ENCODE measurements at places on chromosomes 5 and 9.

- H3K27me3 ChIP-seq, result no peaks in the 10 kb centered on the region
- H3K27ac ChIP-seq, result no peak overlapping the region
- H3K36me3 ChIP-seq, result no peaks in the 10 kb centered on the region
Observed at GRCh38 chr5:37071487-37071886, 177.7 kb downstream of the CPLANE1 start.

- peak overlapping the region; percentile 95 for H3K27ac ChIP-seq
- peaks cover 13% of the 10 kb centered on the region for H3K36me3 ChIP-seq
- DNase-seq, result peak; percentile 73
- H3K27me3 ChIP-seq, result no peaks in the 10 kb centered on the region
Observed at GRCh38 chr5:151213803-151214613, 9.9 kb downstream of the CCDC69 start.

GRCh38 chr5:135426102-135427082 lies 20.8 kb downstream of the DCANP1 start:
- DNase-seq, result peak; percentile 13
- H3K36me3 ChIP-seq, result peaks cover 4% of the 10 kb centered on the region
- peaks cover 27% of the 10 kb centered on the region for H3K27me3 ChIP-seq
- no peak overlapping the region for H3K27ac ChIP-seq
- H3K4me1 ChIP-seq, result no peaks in the 10 kb centered on the region

DNA sequence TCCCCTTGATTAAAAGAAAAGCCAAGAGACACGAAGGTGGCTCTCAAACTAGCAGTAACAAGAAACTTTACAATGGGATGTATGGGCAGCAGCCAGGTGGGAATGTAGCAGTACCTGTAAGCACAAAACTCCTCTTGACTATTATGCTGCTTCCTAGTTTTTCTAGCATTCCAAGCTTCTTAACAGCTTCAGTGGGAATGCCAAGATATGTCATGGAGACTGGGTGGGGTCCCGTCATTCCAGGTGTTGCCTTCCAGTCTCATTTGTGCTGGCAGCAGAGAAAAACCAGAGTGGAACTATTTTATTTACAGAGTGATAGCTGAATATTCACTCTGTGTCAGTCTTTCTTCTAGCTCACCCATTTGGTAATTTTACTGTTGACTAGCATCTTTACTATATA lies 236.6 kb downstream of the ARL15 start:
- H3K36me3 ChIP-seq, result peaks cover 3% of the 10 kb centered on the region
- H3K4me1 ChIP-seq, result no peaks in the 10 kb centered on the region
- no peak overlapping the region for H3K4me3 ChIP-seq
- H3K27ac ChIP-seq, result no peak overlapping the region

DNA sequence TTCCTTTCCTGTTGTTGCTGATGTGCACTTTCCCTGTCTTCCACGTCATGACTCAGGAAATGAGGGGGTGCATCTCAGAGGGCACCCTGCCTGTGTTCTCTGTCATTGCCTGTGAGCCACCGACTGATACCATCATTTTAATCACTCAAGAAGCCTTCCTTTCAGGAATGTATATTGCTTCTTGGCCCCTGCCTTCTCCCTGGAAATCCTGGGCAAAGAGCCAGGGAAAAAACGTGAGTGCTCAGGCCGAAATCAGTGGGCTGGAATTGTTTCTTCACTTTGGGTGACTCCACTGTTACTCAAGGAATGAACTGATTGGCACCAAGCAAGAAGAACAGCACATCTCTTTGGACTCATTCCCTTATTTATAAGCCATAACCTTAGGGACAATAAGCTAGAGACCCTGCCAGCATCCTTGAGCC lies 126.1 kb downstream of the SNX18 start:
- no peaks in the 10 kb centered on the region for H3K27me3 ChIP-seq
- H3K4me3 ChIP-seq, result no peak overlapping the region
- no peak for DNase-seq
- peaks cover 5% of the 10 kb centered on the region for H3K36me3 ChIP-seq
- peaks cover 38% of the 10 kb centered on the region for H3K4me1 ChIP-seq
- no peak overlapping the region for H3K27ac ChIP-seq

DNA sequence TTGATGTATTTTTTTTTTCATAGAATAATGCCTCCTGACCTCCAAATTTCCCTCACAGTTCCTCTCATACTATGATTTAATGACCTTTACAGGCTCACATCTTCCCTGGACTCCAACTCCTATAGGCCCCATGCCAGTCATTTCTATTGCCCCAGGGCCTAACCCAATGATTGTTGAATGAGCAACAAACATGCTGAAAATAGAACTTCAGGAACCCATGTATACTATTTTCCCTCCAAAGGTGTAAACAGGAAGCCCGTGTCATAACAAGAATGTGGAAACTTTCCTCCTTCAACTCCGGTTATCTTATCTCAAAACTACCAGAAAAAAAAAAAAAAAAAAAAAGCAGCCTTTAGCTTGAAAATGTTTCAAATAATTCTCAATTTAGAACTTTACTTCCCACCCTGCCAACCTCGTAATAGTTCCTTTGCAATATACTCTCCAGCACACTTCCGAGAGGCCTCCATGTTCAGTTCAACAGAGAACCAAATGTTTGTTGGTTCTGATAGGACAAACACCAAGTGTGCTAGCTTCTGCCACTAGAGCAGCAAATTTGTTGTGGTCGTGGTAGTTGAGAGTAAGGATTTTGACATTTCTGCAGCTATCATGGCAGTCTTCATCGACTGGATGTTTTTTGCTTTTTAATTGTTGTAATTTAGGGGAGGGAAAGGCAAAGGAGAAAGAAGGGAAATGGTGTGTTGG lies 25.8 kb downstream of the TRPM6 start:
- no peaks in the 10 kb centered on the region for H3K36me3 ChIP-seq
- DNase-seq, result no peak
- H3K27me3 ChIP-seq, result no peaks in the 10 kb centered on the region
- no peak overlapping the region for H3K4me3 ChIP-seq
- H3K27ac ChIP-seq, result no peak overlapping the region
- peaks cover 5% of the 10 kb centered on the region for H3K4me1 ChIP-seq

- no peak for DNase-seq
- no peak overlapping the region for H3K27ac ChIP-seq
- no peak overlapping the region for H3K4me3 ChIP-seq
- no peaks in the 10 kb centered on the region for H3K4me1 ChIP-seq
- no peaks in the 10 kb centered on the region for H3K36me3 ChIP-seq
- no peaks in the 10 kb centered on the region for H3K27me3 ChIP-seq
Observed at GRCh38 chr9:11149065-11149464, 536.3 kb upstream of the PTPRD start.

DNA sequence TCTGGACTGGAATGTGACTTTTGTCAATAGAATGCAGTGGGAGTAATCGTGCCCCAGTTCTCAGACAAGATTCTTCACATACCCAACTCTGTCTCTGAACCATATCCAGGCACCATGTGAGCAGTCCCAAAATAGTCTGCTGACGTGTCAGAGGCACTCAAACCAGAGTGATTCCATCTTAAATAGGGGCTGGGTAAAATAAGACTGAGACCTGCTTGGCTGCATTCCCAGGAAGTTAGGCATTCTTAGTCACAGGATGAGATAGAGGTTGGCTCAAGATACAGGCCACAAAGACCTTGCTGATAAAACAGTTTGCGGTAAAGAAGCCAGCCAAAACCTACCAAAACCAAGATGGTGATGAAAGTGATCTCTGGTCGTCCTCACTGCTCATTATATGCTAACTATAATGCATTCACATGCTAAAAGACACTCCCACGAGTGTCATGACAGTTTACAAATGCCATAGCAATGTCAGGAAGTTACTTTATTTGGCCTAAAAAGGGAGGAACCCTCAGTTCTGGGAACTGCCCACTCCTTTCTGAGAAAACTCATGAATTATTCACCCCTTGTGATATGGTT lies 16.9 kb upstream of the PLCXD3 start:
- no peak for DNase-seq
- no peak overlapping the region for H3K27ac ChIP-seq
- no peak overlapping the region for H3K4me3 ChIP-seq
- H3K4me1 ChIP-seq, result no peaks in the 10 kb centered on the region
- no peaks in the 10 kb centered on the region for H3K36me3 ChIP-seq

- no peak for DNase-seq
- H3K4me3 ChIP-seq, result no peak overlapping the region
- peaks cover 18% of the 10 kb centered on the region for H3K27me3 ChIP-seq
- H3K27ac ChIP-seq, result no peak overlapping the region
- H3K36me3 ChIP-seq, result no peaks in the 10 kb centered on the region
Observed at GRCh38 chr9:126615245-126615790, 1.6 kb downstream of the LMX1B start.

DNA sequence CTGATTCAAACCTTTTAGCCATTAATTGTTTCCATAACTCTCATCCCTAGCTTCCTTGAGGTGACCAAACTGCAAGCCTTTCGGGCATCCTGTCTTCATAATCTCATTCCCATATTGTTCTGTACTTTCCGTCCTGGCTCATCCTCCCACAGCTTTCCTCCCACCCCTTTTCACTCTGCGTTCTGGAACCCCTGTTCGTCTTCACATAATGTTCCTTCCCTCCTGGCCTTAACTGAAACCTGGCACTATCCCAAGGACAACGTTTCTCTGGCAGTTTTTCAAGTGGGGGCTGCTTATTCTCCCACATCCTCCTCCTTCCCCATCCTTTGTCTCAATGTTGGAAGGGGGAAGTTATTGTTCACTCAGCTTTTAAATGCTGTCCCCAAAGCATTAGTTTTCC lies 1.5 kb downstream of the ZNF189 start:
- DNase-seq, result no peak
- H3K4me3 ChIP-seq, result peak overlapping the region; percentile 68
- peak overlapping the region; percentile 32 for H3K27ac ChIP-seq
- no peaks in the 10 kb centered on the region for H3K27me3 ChIP-seq

- peak; percentile 4 for DNase-seq
- no peaks in the 10 kb centered on the region for H3K36me3 ChIP-seq
- peak overlapping the region; percentile 96 for H3K4me3 ChIP-seq
- H3K4me1 ChIP-seq, result peaks cover 14% of the 10 kb centered on the region
Observed at GRCh38 chr5:80406980-80407734, 707 bp upstream of the ZFYVE16 start.

DNA sequence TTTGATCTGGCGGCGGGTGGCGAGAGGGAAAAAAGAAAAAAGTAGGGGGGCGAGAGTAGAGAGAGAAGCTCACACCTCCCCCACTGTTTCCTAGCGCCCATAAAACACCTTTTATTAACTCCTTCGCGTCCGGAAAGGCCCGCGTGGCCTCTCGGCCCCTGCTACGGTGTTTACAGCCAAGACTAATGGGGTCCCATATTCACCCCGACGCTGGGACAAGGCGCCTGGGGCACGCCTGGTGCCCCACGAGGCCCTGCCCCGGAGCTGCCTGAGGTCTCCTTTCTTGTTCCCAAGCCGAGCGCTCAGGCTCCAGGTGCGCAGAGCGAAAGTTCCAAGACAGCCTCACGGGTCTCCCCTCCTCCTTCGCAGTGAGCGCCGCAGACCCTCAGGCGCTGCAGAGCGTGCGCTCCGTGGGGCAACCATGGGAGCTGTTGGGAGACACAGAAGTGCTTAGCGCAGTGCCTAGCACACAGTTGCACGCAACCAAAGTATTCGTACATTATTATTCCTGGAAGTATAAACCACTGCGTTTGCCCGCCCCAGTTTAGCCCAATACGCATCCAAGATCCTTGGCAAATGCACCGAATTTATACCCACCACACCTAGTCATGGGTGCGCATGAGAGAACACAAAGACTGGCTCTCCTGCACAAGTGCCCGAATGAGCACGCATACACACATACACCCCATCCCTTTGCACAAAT lies 4.3 kb downstream of the HAND1 start:
- no peak overlapping the region for H3K4me3 ChIP-seq
- H3K36me3 ChIP-seq, result peaks cover 2% of the 10 kb centered on the region
- peak; percentile 23 for DNase-seq

GRCh38 chr9:93231716-93232115 lies 47.8 kb downstream of the WNK2 start:
- H3K36me3 ChIP-seq, result no peaks in the 10 kb centered on the region
- DNase-seq, result no peak
- no peak overlapping the region for H3K27ac ChIP-seq
- peaks cover 9% of the 10 kb centered on the region for H3K27me3 ChIP-seq
- peaks cover 3% of the 10 kb centered on the region for H3K4me1 ChIP-seq
- H3K4me3 ChIP-seq, result no peak overlapping the region

GRCh38 chr5:161219816-161220215 lies 326.7 kb downstream of the GABRB2 start:
- no peaks in the 10 kb centered on the region for H3K27me3 ChIP-seq
- DNase-seq, result no peak
- no peak overlapping the region for H3K4me3 ChIP-seq
- H3K4me1 ChIP-seq, result no peaks in the 10 kb centered on the region
- H3K36me3 ChIP-seq, result no peaks in the 10 kb centered on the region
- no peak overlapping the region for H3K27ac ChIP-seq

- H3K4me3 ChIP-seq, result no peak overlapping the region
- H3K27ac ChIP-seq, result no peak overlapping the region
- H3K27me3 ChIP-seq, result peaks cover 22% of the 10 kb centered on the region
- H3K4me1 ChIP-seq, result no peaks in the 10 kb centered on the region
Observed at GRCh38 chr9:137972355-137972987, 94.9 kb downstream of the CACNA1B start.

DNA sequence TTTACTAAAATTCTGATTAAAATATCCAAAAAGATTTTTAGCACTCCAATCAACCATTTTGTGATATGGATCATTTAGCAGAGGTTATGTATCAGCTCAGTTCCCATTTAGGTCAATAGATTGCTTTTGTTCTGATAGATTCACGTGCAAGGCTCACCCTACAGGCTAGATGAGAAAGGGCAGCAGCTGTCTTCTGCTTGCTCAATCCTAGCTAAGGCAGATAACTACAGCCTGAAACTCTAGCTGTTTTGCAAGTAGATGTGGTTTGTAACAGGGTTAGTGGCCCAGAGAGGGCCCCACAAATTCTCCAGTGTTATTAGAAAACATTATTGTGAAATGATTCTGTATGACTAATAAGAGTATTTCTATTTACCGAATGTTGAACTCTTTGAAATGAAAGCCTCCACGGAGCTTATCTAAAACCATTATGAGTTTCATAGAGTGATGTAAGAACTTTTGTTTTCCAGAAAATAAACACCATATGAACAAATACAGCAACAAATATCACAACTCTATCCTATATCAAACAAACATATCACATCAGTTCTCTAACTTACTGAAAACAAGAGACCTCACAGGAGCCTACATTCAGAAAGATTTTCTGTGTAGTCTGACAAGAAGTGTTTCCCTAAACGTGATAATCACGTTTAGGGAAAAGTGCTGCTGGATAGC lies 841.9 kb upstream of the ACO1 start:
- no peaks in the 10 kb centered on the region for H3K27me3 ChIP-seq
- no peak overlapping the region for H3K4me3 ChIP-seq
- peaks cover 2% of the 10 kb centered on the region for H3K4me1 ChIP-seq
- DNase-seq, result peak; percentile 4

DNA sequence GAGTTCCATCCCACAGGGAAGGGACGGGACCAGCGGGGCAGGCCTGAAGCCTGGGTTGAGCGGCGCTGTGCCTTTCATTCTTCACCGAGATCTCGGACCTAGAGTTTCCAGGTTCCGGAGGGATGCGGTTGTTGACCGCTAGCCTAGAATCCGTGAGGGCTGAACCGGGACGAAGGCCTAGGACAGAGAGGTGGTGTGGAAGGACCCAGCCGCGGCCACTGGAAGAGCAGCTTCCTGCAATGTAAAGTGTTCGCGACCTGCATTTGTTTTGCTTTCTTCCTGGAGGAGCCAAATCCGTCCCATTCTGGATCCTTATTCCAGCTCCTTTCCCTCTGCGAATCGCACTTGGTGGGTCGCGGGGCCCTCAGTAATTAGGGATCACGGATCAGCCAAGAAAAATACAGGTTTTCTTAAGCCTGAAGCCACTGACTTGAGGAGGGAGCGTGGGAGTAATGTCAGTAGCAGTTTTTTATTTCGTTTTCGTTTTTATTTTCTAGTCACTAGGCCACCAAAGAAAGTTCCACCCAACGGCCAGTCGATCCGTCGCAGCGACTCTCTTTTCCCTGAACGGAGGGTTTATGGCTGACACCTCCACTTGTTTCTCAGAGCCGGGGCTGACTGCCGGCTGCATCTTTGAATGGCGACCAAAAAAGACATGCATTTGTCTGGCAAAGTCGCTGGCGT lies 48.6 kb downstream of the ANXA2R start:
- DNase-seq, result no peak
- no peaks in the 10 kb centered on the region for H3K27me3 ChIP-seq
- H3K36me3 ChIP-seq, result peaks cover 8% of the 10 kb centered on the region
- H3K27ac ChIP-seq, result peak overlapping the region; percentile 99
- H3K4me1 ChIP-seq, result peaks cover 31% of the 10 kb centered on the region

All from memory B cell (primary cell).